LoVo (cell line): ENCODE measurements at places on chromosomes 11 and 22.

DNA sequence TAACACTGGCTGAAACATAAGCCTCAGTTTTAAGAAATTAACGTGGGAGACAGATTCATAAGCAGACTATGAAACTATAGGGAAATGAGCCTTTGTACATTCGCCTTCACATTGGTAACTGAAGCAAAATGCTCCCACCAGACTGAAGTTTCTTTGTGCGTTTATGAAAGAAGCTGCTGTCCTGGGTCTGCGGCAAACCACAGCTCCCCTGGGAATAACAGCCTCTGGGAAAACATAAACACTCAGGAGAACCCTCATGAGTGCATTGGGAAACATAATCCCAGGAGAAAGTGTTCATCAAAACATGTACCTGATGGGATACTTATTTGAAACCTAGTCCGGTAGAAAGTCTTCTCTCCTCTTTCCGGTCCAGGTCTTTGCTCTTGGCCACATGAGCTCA is 193.1 kb upstream of the LARGE1 start:
- no peak for DNase-seq

DNA sequence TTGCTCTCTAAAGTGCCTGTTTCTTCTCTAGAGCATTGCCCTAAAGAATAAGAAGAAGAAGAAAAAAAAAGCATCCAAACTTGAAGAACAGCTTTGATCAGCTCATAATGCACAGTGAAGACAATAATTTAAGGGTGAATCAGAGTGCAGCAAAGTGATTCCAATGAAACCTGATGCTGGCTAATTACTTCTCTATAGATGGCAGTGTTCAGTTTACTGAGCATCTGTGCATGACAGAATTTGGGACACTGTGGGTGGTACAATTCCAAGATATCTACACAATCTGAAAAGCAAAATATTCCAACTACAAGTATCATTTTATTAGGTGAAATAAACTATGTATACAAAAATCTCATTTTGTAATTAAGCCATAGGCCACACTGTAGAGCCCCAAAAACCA is 450.5 kb upstream of the CCDC90B start:
- no peak for DNase-seq

DNA sequence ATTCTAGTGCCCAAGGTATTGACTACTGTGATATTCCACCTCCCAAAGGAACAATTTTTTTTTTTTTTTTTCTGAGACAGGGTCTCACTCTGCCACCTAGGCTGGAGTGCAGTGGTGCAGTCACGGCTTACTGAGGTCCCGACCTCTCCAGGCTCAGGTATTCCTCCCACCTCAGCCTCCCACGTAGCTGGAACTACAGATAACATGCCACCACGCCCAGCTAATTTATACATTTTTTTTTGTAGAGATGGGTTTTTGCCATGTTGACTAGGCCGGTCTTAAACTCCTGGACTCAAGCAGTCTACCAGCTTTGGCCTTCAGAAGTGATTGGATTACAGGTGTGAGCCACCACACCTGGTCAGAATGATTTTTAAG is 33.4 kb downstream of the MAML2 start:
- DNase-seq, result no peak

DNA sequence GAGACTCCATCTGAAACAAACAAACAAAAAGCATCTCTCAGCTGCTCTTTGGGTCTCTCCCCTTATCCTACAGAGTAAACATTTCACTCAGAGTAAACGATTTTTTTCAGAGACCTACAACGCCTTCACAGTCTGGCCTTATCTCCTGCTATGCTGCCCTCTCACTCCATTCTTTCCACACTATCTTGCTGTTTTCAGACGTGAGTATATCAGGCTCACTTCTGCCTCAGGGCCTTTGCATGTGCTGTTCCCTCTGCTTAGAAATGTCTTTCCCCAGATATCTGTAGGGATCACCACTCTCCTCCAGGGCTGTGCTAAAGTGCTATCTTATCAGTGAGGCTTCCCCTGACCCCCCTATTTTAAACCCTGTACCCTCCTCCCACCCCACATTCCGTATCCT is 6.5 kb downstream of the RIBC2 start:
- no peak for DNase-seq

- no peak for DNase-seq
These were observed 19.8 kb upstream of the MPZL2 start for GRCh38 chr11:118283756-118284350.

DNA sequence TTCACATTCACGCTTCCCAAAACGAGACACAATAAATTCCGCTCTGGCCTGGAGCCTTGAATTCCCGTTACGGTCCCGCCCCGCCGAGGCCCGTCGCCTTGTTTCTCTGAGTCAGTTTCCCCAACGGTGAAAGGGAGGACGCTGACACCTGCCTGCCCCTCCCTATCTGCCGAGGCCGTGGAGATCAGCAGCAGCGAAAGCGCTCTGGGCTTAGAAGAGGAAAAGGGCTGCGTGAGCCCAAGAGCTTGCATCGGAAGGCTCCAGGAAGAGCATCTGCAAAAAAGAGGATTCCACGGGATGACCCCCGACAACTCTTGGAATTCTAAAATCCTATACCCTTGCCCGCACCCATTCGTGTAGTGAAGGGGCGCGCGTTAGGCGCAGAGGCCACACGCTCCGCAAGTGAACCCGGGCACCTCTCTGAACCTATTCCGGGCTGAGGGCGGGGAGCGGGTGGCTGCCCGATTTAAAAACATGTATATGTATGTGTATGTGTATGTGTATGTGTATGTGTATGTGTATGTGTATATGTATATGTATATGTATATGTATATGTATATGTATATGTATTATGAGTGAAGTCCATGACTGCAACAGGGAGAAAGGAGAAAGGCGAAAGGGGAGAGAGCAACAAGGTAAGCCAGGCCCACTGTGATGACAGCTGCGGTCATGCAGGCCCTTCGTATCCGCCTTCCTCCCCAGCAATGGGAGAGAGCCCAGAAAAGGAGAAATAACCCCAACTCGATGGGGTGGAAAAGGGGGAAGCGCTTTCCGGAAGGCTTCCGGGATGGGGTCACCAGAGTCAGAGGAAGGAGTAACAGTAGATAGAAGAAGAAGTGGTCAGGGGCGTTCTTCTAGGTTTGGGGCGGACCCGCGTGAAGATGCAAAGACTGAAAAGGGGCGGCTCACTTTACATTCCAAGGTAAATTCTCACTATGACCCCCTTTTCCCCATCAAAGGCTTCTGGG is 948 bp upstream of the MRTFA start:
- peak; percentile 64 for DNase-seq

DNA sequence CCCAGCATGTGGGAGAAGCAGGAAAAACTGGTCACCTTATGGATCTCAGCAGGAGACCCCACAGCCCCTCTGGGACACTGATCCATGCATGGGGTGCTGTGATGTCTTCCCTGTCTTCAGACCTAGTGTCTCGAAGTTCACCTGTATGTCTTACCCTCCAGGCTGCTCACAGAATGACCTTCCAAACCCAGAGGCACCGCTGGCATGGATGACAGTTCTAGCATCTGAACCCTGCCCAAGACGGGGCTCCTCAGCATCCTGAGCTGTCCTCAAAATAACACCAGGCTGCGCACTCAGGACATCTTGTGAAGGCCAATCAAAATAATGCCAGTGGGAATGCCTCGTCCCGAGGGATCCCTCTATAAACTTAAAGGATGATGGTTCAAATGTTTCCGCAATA is 824.9 kb downstream of the TBC1D22A start:
- DNase-seq, result no peak

DNA sequence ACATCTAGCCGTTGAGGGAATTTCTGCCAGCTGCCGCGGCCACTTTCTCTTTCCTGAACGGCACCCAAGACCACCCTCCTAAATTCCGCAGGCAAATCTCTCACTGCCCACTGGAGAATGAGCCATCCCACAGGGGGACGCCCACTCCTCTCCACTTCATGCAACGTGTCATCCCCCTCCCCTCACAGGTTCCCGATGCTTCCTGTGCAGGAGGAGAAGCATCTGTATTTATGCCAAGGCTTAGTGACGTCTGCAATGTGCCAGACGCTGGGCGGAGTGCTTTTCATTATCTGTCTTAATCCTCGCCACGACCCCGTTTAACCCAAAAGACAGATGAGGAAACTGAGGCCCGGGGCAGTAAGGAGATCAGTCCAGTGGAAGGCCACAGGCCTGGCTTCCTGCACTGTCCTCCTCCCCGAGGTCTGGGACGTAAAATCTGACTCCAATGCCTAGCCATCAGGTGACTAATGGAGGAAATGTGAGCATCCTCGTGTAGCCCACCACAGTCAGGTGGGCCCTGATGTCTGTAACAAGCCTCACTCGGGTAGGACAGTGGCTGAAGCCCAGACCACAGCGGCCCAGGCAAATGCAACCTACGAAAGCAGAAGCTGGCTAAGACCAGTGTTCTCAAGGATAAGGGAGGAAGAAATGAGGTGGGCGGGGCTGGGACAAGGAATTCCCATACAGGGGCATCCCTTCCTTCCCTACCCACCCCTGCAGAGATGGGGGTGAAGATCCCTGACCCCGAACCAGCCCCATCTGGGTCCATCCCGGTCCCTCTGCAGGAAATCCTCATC is 23.1 kb downstream of the MN1 start:
- DNase-seq, result no peak

DNA sequence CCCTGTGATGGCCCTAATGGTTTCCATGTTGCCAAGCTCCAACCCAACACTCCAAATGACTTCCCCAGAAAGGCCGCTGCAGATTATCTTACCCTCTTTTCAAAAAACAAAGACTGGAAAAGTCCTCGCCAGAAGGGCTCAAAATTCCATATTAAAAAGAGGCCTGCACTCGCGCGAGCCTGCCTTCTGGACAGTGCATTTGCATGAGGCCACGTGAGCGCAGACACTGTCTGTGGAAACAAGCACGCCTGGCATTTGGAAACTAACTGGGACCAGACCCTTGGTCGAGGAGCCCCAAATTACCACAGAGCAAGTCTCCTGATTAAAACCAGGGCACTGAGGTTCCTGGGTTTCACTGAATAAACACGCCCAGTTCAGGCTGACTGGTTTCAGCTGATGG is 42.9 kb downstream of the ABTB2 start:
- no peak for DNase-seq

GRCh38 chr11:6855971-6856541 is 6.8 kb upstream of the OR10A2 start:
- peak; percentile 8 for DNase-seq

- peak; percentile 31 for DNase-seq
These were observed 17.3 kb downstream of the RPUSD4 start for GRCh38 chr11:126194121-126194543.

DNA sequence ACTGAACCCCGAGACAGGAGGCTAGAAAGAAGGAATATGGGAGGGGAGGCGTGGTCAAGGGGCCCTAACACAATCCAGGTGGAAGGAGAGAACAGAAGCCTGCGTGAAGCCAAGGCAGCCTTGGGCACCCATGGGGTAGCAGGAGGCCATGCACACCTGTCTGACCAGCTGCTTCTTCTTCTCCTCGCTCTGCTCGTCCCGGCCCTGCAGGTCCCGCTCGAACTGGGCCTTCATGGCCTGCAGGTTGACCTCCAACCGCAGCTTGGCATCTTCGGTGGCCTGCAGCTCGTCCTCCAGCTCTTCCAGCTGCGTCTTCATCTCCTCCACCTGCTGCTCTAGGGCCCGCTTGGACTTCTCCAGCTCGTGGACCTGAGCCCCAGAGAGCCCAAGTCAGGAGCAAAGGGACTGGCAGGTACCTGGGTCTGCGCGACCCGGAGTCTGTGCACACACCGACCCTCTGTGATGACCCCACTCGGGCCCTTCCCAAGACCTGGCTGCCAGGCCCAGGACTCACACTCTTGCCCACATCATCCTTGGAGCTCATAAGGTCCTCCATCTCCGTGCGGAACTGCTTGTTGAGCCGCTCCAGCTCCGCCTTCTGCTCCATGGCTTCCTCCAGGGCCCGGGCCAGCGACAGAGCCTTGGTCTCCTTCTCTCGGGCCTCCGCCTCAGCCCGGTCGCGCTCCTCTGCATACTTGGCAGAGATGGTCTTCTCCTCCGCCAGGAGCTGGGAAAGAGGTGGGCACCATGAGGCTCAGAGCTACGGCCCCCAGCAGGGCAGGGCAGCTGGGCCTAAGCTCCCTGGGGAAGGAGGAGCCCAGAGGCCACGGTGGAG is 35.9 kb downstream of the APOL1 start:
- no peak for DNase-seq

DNA sequence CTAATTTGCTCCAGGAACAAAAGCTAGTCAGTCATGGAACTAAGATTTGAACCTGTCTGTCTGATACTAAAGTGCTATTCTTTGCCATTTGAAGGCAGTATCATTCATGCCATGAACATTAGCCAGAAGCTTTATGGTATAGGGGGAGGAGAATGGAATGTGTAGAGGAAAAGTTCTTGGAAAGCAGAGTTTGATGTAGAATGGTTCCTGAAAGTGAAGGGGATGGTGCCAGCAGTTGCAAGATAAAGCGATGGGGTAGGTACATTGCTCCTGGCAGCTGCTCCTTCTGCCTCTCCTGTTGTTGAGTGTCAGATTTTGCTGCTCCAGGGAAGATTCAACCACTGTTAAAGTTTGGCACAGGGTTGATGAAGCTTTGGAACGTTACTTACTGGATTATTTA is 53.4 kb downstream of the ARHGAP42 start:
- no peak for DNase-seq

- no peak for DNase-seq
These were observed 164.0 kb downstream of the MN1 start for GRCh38 chr22:27637604-27638003.

DNA sequence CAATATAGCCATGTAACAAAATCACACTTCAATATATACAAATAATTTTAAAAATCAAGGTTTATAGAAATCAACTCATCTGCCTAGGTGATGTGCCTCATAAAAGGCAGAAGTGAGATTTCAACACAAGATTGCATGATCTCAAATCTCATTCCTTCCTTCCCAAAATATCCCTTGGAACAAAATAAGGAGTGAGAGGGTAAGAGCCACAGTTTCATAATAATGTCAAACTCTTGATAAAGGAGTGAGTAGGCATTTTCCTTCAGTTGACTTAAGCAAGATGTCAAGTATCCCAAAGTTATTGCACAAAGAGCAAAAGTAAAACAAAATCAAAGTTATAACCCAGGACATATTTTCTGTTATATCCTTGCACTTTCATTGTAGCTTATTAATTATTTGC is 81.3 kb downstream of the C22orf31 start:
- DNase-seq, result no peak

DNA sequence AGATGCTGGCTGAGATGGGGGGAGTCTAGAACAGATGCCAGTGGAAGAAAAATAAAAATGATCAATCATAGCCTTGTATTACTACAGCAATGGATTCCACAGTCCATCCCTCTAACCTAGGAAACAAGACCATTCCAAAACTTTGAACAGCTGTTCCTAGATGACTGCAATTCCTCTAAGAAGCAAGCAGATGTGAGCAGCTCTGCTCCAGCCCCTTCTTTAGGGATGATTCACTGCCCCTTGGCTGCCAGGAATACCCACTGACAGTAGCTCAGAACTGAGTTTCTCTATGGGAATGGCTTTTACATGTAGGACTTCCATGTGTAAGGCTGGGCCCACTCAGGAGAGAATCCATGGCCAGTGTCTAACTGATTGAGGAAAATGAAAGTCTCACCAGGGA is 943.9 kb downstream of the OPCML start:
- no peak for DNase-seq

DNA sequence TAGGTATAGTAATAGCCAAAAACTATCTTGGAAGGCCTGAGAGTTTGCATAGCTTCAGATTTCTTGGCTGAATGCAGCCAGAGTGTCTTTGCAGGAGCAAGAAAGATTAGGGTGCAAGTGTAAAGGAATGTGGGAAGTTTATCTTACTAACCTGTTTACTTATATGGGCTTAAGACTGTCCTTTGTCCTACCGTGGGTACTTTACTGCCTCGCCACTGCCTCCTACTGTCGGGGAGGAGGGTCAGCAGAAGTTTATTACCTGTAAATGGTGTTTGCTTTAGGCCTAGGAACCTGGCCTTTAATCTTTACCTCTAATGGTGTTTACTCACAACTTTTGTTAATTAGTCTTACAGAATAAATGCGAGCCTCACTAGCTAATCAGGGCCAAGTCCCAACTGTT is 633.8 kb downstream of the DLG2 start:
- DNase-seq, result no peak
